ENCODE measurements at places on chromosomes 1 and 21.

- H3K27ac ChIP-seq = peak overlapping the region; percentile 16
- H3K36me3 ChIP-seq = peaks cover 15% of the 10 kb centered on the region
- no peaks in the 10 kb centered on the region for H3K27me3 ChIP-seq
These were observed 28.6 kb upstream of the PLEKHG5 start for GRCh38 chr1:6519935-6520671.

DNA sequence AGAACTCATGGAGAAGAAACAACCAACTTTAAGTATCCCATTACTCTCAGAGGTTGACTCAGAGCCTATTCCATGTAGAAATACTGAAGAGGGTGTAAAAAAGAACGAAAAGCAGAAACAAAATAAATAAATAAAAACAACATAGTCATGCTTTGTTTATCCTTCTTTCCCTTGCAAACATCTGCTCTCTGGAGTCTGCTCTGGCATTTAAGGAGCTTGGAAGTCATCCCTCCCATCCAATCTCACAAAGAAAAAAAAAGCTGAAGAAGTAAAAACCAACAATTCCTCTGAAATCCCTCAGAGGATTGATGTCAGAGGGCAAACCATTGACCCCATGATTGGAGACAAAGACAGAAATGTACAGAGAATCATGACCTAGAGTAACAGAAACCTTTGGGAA lies 302.6 kb upstream of the GREM2 start:
- no peaks in the 10 kb centered on the region for H3K4me1 ChIP-seq
- H3K4me3 ChIP-seq = no peak overlapping the region
- no peaks in the 10 kb centered on the region for H3K36me3 ChIP-seq
- H3K27me3 ChIP-seq = no peaks in the 10 kb centered on the region
- H3K27ac ChIP-seq = no peak overlapping the region

- H3K27me3 ChIP-seq = no peaks in the 10 kb centered on the region
- H3K36me3 ChIP-seq = no peaks in the 10 kb centered on the region
- H3K4me3 ChIP-seq = no peak overlapping the region
- no peaks in the 10 kb centered on the region for H3K4me1 ChIP-seq
- H3K27ac ChIP-seq = no peak overlapping the region
These were observed 28.5 kb upstream of the CAMSAP2 start for GRCh38 chr1:200710166-200710565.

- no peak overlapping the region for H3K4me3 ChIP-seq
- no peaks in the 10 kb centered on the region for H3K4me1 ChIP-seq
- DNase-seq = no peak
- H3K27me3 ChIP-seq = no peaks in the 10 kb centered on the region
These were observed 273.6 kb upstream of the LRRC7 start for GRCh38 chr1:69294171-69294570.

- H3K27ac ChIP-seq = no peak overlapping the region
- H3K4me1 ChIP-seq = no peaks in the 10 kb centered on the region
- H3K4me3 ChIP-seq = no peak overlapping the region
- no peaks in the 10 kb centered on the region for H3K36me3 ChIP-seq
- peaks cover 45% of the 10 kb centered on the region for H3K27me3 ChIP-seq
These were observed 15.8 kb downstream of the DISP3 start for GRCh38 chr1:11494771-11495170.

GRCh38 chr1:58539553-58539952 lies 7.0 kb downstream of the OMA1 start:
- no peaks in the 10 kb centered on the region for H3K36me3 ChIP-seq
- no peak for DNase-seq
- H3K27ac ChIP-seq = no peak overlapping the region

- peak within 1 kb of the TSS; percentile 46 for H3K4me3 ChIP-seq
- DNase-seq = peak; percentile 94
- H3K4me1 ChIP-seq = peaks cover 68% of the 10 kb centered on the region
- H3K36me3 ChIP-seq = no peaks in the 10 kb centered on the region
- no peaks in the 10 kb centered on the region for H3K27me3 ChIP-seq
- H3K27ac ChIP-seq = peak within 1 kb of the TSS; percentile 79
These were observed at the start of gene OLFML3 for GRCh38 chr1:113978863-113979702. Gene OLFML3 (plus strand): TSS chr1:113979474. CDS start chr1:113979517, 43 bp downstream.

- H3K27me3 ChIP-seq = no peaks in the 10 kb centered on the region
- no peak overlapping the region for H3K4me3 ChIP-seq
- no peaks in the 10 kb centered on the region for H3K36me3 ChIP-seq
- no peak for DNase-seq
- H3K4me1 ChIP-seq = peaks cover 12% of the 10 kb centered on the region
These were observed 26.6 kb downstream of the CRYAA start for GRCh38 chr21:43195121-43196021.

- no peaks in the 10 kb centered on the region for H3K36me3 ChIP-seq
- H3K27me3 ChIP-seq = no peaks in the 10 kb centered on the region
- no peak overlapping the region for H3K4me3 ChIP-seq
- DNase-seq = no peak
- no peak overlapping the region for H3K27ac ChIP-seq
These were observed 16.2 kb upstream of the OR2T10 start for GRCh38 chr1:248613742-248614141.

DNA sequence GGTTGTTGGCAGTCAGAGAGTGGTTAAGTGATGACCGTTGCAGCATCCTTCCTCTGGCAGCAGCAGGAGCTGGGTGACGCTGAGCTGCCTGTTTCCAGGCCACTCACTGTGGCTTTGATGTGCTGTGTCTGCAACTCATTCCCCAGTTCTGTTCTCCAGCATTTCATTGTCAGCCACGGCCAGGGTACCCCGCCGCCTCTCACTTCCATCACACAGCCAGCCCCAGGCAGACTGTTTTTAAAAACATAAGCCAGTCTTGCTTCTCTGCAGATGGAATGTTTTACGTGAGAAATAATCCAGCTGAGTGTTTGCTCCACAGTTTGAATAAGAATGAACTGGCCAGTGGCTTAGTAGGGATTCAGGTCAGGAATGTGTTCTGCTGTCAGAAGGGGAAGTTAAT lies 21.5 kb upstream of the ST6GALNAC3 start:
- no peaks in the 10 kb centered on the region for H3K36me3 ChIP-seq
- no peak overlapping the region for H3K4me3 ChIP-seq
- no peak overlapping the region for H3K27ac ChIP-seq

GRCh38 chr1:6080469-6080868 lies 34.8 kb downstream of the KCNAB2 start:
- H3K36me3 ChIP-seq = no peaks in the 10 kb centered on the region
- no peaks in the 10 kb centered on the region for H3K27me3 ChIP-seq
- no peak for DNase-seq
- no peak overlapping the region for H3K27ac ChIP-seq
- no peaks in the 10 kb centered on the region for H3K4me1 ChIP-seq

DNA sequence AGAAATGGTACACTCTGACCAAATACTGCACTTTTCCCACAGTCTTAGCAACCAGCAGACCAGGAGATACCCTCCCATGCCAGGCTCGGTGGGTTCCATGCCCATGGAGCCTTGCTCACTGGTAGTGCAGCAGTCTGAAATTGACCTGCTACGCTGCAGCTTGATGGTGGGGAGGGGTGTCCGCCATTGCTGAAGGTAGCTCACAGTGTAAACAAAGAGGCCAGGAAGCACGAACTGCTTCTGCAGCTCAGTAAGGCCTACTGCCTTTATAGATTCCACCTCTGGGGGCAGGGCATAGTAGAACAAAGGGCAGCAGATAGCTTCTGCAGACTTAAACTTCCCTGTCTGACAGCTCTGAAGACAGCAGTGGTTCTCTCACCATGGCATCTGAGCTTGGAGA lies 12.3 kb upstream of the IFI44L start:
- H3K27me3 ChIP-seq = no peaks in the 10 kb centered on the region
- H3K4me1 ChIP-seq = no peaks in the 10 kb centered on the region
- H3K27ac ChIP-seq = no peak overlapping the region
- no peak overlapping the region for H3K4me3 ChIP-seq
- H3K36me3 ChIP-seq = no peaks in the 10 kb centered on the region

All from tibial artery (tissue), 4 donors.